ENCODE measurements at places on chromosomes 4 and X.

DNA sequence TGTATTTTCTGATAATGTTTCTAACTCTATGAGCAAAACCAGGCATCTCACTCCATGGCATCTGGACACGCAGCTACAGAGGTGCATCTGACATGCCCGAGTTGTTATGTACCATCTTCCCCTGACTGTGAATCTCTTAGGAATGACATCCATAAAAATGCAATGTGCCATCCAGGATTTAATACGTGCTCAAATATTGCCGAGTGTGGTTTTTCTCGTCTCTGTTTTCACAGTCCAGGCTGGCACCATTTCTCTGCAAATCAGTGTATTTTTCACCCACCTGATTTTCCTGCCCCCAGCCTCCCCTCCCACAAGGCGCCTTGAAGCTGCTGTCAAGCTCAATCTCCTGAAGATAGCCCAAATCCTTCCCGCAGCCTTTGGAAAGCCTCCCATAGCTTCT is 154.6 kb downstream of the DHRSX start:
- no peak for DNase-seq

GRCh38 chr4:122742933-122743829 is 10.7 kb downstream of the BBS12 start:
- DNase-seq: no peak

- DNase-seq: no peak
Observed at GRCh38 chrX:68761086-68761485, 67.7 kb upstream of the EFNB1 start.

DNA sequence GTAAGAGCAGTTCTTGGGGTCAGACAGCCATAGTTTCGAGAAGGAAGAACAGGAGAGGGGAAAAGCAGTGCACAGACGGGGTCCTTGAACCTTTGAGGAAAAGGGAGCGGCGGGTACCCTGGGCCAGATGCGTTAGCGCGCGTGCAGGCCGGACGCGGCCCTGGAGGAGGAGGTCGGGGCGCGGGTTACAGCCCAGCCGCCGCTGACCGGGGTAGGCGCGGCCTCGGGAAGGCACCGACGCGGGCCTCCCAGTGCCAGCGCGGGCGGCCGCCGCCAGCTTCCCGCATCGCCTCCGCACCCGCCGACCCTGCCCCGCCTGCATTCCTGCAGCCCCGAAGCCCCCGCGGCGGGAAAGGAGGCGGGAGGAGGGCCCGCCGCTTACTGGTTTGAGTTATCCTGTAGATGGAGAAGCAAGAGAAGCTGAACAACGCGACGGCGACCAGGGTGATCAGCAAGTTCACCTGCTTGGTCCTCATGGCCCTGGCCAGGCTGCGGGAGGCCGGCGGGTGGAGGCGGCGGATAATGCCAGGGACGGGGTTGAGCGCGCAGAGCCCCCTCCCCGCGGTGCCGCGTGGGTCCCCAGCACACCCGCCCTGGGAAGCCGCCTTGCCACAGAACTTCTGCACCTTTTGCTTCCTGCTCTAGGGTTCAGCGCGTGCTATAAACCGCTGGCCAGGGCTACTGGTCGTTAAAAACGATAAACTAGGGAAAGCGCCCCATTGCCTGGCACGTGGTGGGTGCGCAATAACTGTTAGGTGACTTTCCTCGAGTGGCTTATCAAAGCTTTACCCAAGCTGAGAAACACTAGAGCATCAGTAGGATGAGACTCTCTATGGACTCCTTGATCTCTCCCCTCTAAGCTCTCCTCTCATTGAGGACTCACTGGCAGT is at the start of gene MGAT4D:
Gene MGAT4D, minus strand, starts transcription at position 547 of the 890 bp plus-strand sequence. Its CDS starts 71 bp downstream, at position 476.
- DNase-seq: no peak

- no peak for DNase-seq
Observed at GRCh38 chrX:45711231-45711630, 510.6 kb upstream of the DIPK2B start.

DNA sequence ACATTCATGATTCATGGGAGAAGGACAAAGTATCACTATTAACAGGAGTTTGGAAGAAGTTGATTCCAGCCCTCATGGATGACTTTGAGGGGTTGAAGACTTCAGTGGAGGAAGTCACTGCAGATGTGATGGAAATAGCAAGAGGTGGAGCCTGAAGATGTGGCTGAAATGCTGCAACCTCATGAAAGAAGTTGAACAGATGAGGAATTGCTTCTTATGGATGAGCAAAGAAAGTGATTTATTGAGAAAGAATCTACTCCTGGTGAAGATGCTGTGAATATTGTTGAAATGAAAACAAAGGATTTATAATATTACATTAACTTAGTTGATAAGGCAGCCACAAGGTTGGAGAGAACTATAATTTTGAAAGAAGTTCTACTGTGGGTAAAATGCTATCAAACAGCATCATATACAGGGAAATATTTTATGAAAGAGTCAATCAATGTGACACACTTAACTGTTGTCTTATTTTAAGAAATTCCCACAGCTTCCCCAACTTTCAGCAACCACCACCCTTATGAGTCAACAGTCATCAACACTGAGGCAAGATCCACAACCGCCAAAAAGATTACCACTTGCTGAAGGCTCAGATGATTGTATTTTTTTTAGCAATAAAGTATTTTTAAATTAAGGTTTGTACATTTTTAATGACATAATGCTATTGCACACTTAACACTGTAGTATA is 302.6 kb downstream of the CBLL2 start:
- no peak for DNase-seq

DNA sequence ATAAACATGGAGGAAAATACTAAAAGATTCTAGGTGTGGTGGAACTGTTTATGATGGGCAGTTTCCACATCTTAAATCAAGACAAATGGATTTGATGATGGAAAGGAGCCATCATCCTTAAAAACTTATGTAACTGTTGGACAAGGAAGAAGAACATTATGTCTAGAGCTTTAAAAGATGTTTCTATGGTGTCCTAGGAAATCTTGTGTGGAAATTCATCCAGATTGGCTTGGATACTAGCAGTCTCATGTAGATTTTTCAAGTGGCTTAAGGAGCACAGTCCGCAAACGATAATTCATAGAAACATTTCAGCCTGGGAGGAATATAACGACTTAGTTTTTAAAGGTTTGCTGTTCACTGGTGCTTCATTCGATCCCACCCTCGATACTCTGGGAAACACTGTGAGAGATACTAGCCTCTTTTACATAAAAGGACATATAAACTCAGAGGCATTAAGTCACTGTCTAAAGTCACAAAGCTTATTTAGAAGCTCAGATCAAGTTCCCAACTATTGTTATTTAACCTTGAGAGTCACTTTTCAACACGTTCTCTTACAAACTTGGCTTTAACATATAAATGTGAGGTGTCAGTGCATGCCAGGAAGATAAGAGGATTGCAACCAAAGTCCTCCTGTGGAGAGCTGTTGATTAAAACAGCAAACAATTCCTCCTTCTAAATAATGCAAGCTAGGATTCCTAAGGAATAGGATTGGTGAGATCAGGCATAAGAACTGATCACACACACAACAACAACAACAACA is 135.7 kb upstream of the SCML1 start:
- no peak for DNase-seq

Measured in nucleus accumbens (tissue), 56 donors.